ENCODE measurements at places on chromosomes 1 and 21.

DNA sequence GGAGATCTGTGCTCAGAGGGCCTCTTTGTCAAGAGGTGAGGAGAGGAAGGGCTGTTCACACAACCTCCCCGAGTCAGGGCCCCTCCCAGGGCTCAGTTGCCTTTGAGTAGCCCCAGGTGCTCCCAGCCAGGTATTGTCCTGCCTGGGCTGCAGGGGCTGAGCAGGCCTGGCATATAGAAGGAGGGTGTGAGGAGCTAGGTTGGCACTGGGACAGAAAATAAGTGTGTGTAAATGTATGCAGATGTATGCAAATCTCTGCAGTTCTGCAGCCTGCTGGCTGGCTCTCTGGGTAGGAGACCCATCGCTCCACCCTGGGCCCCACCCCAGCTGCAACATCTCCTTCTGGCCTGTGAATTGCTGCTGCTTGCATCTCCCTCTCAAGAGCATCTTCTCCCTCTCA is 52.4 kb downstream of the NAV1 start:
- no peak for DNase-seq

DNA sequence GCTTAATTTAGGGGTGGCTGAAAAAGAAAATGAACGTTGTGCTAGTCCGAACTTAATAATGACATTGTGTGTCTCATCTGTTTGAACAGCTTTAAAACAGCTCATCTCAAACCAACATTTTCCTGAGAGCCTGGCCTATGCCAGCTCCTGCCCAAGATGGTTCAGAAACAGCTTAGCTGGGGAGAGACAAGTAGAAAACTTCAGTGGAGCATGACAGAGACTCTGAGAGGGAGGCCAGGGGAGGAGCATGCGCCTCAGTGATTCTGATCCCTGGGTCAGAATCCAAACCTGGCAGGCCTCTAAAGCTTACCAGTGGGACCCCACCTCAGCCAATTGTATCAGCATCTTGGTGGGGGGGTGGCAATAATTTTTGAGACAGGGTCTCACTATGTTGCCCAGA is 99.3 kb downstream of the TAS1R2 start:
- DNase-seq = no peak

DNA sequence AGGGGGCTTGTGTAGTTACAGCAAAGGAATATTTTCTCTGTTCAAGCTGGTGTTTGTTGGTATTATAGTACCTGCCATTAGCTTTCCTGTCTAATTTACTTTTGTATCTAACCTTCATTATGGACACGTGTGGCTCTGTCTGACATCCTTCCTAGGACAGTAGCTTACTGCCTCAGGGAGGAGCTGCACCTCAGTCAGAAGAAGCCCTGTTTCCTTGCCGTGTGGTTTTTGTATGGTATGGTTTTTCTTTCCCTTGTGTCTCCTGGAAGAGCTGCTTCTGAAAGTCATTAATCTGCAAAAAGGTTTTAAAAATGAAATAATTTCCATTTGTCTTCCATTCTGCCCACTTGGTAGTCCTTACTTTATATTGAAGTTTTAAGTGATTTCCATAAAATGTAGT is 17.4 kb upstream of the CRB1 start:
- no peak for DNase-seq

- DNase-seq = no peak
Measured at GRCh38 chr1:112461200-112461871, 47.4 kb upstream of the WNT2B start.

- no peak for DNase-seq
Measured at GRCh38 chr21:32739946-32740345, 12.1 kb upstream of the SYNJ1 start.

DNA sequence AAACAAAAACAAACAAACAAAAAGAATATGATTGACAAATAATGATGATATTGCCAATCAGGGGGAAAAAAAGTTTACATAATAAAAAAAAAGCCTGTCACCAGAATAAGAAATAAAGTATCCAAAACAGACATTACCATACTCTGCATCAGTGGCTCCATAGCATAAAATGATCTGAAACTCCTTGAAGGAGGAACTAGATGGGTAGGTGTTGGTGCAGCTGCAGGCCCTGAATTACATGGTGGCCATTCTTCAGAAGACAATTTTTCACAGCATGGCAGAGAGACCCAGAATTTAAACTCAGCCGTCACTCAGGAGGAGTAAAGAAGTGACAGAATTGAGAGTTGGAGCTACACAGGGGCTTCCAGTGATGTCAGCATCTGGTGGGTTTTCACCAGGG is 60.2 kb downstream of the GLUL start:
- no peak for DNase-seq

- no peak for DNase-seq
Measured at GRCh38 chr1:152112101-152112884, 3.0 kb downstream of the TCHH start.

GRCh38 chr1:49200738-49201137 is 424.0 kb upstream of the BEND5 start:
- no peak for DNase-seq

GRCh38 chr1:65825741-65826140 is 33.0 kb downstream of the PDE4B start:
- DNase-seq = no peak

DNA sequence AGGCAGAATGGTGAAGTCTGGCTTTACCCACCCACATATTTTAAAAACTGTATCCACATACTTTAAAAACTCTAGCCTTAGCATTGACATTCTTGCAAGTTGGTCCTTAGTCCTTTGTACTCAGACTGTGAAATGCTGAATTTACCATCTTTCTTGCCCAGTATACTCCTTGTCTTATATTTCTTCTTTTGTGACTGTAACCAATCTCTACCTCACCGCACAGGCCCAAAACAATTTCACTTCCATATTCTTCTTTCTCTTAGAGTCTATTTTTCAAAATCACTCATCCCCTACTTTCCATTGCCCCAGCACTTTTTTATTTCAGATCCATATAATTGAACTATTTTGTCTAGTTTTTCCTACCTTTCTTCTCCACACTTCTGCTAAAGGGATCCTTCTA is 892.4 kb upstream of the B3GALT2 start:
- no peak for DNase-seq

GRCh38 chr1:21066356-21067012 is 110.2 kb downstream of the EIF4G3 start:
- DNase-seq = no peak

- DNase-seq = peak; percentile 27
Measured at GRCh38 chr1:29849038-29849750, 612.9 kb downstream of the PTPRU start.

DNA sequence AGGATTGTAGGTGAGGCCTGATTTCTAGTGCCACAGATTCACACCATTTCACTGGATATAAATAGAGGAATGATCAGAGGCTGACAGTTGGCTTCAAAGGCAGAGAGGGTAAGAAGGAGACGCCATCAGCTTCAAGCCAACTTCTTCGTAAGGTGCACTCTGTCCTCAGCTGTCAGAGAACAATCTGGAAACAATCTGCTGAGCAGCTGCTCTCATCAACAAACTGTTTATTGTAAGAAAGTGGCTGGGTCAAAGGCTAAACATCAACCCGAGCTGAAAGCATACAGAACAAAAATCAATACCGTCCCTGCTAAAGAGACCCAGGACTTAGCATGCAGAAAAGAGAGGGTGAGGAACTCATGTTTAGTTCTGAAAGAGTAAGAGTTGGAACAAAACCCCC is 48.2 kb downstream of the HLCS start:
- DNase-seq = no peak

DNA sequence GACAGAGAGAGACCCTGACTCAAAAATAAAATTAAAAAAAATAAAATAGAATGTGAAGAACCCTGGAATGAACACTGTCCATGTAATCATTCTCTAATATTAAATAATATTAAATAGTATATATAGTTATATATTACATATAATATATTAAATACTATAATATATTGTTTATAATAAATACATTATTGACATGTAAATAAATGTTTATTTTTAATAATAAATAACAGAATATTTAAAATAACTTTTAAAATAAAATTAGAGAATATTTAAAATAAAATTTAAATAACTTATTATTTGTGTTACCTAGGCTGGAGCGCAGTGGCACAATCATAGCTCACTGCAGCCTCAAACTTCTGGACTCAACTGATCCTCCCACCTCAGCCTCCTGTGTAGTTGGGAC is 32.1 kb downstream of the TRAF5 start:
- no peak for DNase-seq

DNA sequence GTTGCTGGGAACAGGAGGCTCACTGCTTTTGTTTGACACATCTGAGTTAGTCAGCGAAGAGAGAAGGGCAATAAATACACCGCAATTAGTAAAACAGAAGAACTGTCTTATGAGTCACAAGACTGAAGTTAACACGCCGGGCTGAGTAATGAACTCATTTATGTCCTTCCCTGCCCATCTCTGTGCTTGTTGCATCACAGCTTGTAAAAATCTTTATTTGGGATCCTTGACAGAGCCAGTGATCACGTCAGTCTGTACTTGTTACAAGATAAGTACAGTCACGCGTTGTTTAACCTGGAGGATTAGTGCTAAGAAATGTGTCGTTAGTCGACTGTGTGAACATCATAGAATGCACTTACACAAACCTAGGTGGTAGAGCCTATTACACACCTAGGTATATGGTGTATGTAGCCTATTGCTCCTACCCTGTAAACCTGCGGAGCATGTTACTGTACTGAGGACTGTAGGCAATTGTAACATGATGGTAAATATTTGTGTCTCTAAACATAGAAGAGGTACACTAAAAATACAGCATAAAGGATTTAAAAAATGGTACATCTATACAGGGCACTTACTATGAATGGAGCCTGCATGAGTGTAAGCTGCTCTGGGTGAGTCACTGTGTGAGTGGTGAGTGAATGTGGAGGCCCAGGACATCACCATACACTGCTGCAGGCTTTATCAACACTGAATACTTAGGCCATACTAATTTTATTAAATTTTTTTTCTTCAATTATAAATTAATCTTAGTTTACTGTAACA is 272.2 kb downstream of the TNR start:
- DNase-seq = no peak

- DNase-seq = no peak
Measured at GRCh38 chr1:31920956-31921355, 17.2 kb downstream of the PTP4A2 start.

DNA sequence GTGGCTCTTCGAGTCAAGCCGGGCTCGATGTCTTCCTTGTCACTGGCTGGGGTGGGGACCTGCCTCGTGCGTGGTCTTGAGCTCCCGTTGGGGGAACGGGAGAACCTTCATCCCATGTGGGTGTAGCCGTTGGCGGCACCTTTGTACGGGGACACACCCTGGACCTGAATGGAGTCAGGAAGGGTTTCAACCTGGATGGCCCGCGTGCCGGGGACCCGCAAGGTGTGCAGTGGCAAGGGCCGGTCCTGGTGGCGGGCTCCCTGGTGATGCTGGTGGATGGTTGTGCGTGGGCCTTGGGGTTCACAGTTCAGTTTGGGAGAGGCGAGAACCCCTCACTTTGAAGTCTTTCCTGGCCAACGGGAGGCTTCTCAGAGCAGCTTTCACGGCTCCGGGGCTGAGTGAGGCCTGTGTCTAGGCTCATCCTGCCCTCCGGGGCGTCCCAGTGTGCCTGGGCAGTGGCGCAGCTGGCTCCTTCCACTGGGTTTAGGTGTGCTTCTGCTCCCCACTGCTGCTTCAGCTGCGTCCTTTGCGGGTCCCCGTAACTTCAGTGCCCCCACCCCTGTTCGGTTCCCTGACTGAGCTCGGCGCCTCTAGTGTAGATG is 11.4 kb downstream of the SKI start:
- DNase-seq = no peak

- no peak for DNase-seq
Measured at GRCh38 chr1:247740721-247741120, 2.3 kb downstream of the OR14K1 start.

DNA sequence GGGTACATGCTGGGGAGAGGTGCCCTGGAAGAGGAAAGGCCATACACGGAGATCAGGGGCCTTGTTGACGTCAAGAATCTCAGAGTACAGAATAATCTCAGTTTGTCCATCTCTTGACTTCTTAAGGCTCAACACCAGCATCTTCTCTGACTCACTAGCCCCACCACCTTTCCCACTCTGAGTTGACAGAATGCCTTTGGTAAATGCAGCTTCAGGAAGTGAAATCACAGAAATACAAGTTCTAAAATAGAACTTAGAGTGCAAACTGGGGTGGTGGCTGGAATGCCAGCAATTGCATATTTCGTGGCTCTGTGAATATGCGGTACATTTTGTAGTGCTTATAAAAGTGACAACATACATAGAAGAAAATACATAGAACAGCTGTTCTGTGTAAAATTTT is 1.6 kb downstream of the COG2 start:
- DNase-seq = no peak

- DNase-seq = no peak
Measured at GRCh38 chr1:164564378-164564777, 5.4 kb downstream of the PBX1 start.

GRCh38 chr1:214029796-214030195 is 42.0 kb downstream of the PROX1 start:
- DNase-seq = no peak

- DNase-seq = no peak
Measured at GRCh38 chr1:5836776-5837440, 155.3 kb downstream of the NPHP4 start.

DNA sequence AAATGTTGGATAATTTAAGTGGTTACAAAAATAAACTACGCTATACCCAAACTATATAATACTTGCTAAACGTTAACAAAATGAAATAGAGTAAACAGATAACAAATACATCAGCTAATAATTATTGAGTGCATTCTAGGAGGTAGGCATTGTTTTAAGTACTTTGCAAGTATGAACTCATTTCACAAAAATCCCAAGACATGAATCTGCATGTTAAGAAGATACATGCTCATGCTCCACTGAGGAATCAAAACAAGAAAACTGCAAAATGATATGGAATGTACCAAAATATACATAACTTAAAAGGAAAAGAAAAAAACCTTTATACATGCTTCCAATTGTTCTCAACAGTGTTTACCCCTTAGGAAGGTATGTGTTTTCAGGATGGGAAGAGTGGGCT is 2.5 kb downstream of the FRRS1 start:
- DNase-seq = no peak

- DNase-seq = peak; percentile 15
Measured at GRCh38 chr21:43211072-43211759, 42.4 kb downstream of the CRYAA start.

DNA sequence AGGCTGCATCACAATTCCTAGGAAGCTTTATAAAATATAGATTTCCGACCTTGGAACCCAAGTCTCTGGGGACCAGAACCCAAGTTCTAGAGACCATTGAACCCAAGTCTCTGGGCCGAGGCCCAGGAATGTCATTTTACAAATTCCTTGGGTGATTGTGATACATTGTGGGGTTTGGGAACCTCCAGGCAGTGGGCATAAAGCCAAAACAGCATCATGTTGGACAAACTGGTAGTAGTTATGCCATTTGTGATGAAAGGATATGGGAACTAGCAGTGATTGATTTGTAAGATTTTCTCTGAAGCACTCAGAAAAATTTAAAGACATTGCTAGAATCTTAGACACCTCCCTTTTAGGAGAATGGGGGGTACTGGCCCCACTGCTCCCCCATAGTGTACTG is 160.2 kb downstream of the HIVEP3 start:
- no peak for DNase-seq
